Cortex of kidney (tissue), 1 donor: ENCODE measurements at places on chromosomes 13 and 19.

GRCh38 chr13:68905186-68905585 lies 1202.4 kb upstream of the ATXN8OS start:
- DNase-seq, result no peak

DNA sequence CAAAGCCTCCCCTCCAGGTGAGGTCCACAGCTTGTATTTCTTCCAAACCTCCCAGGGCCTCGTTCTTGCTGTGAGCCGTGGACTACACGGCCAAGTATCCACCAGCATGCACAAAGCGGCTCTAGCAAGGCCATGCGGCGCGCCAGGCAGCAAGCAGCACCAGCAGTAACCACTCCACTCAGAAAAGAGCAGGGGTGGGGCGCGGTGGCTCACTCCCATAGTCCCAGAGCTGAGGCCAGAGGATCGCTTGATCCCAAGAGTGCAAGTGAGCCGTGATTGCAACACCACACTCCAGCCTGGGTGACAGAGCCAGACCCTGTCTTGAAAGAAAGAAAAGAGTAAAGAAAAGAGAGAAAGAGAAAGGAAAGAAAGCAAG lies 4.7 kb downstream of the CCDC8 start:
- no peak for DNase-seq

GRCh38 chr13:52713894-52714293 lies 25.7 kb downstream of the CNMD start:
- no peak for DNase-seq

DNA sequence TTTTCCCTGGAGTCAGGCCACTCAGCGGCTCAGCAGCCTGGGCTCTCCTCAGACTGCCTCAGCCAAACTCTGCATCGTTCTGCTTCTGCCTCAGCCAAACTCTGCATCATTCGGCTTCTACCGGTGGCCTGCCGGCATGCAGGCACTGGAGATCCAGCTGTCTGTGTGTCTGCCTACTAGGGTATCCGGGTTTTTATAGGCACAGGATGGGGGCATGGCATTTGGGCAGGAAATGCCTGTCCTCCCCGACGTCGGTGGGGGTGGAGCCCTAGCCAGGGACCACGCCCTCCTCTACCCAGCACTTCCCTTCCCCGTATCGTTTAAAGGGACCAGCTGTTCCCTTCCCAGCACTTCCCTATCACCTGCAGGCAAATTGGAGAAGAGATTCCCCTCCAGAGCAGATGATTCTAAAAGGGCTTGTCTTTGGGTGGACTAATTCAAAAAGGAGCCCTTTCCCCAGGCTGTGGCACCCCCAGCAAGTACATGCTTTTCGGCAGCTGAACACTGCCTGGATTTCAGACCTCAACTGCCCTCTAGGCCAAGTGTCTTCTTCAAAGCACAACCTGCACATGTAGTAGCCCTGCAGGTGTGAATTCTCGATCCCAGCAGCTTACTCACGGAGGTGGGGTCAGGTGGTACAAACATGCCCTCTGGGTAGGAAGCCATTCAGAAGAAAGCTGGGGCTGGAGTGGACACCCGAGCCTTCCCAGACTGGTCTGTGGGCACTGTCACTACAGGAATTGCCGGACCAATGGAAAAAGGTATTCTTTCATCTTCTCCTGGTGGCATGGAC lies 25.4 kb upstream of the GPR12 start:
- no peak for DNase-seq

DNA sequence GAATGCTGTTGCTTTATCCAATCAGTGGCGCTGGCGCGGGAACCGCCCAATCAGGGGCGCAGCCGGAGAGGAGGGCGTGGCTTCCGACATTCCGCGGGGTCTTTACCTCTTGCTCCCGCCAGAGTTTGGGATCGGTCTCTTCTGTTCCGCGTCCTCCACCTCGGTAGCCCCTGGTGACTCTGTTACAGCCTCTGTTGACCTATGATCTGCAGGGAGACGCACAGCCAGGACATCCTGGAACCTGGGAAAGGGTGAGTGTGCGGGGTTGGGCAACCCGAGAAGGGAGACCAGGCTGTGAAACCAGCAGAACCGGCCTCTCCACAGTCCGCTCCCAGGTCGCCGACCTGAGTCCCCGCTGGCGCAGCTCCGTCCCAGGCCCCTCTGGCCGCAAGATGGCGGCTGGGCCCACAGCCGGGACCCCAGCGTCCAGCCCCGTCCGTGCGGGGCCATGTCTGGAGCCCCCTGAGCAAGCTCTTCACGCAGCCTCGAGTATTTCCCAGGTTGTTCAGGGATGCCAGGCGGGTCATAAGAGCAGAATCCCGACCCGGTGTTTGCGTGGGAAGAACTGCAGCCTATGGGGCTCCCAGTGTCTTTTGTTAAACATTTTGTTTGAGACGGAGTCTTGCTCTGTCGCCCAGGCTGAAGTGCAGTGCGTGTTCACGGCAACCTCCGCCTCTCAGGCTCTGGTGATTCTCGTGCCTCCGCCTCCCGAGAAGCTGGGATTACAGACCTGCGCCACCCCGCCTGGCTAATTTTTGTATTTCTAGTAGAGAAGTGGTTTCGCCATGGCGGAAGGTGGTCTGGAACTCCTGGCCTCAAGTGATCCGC lies 4.4 kb upstream of the ZNF681 start:
- DNase-seq, result peak; percentile 61
